LoVo (cell line): ENCODE measurements at places on chromosomes 3 and 15.

GRCh38 chr15:33915571-33916407, 52.5 kb upstream of the CHRM5 start:
- peak; percentile 67 for DNase-seq

GRCh38 chr3:158430448-158430847, 140.5 kb upstream of the MLF1 start:
- no peak for DNase-seq

DNA sequence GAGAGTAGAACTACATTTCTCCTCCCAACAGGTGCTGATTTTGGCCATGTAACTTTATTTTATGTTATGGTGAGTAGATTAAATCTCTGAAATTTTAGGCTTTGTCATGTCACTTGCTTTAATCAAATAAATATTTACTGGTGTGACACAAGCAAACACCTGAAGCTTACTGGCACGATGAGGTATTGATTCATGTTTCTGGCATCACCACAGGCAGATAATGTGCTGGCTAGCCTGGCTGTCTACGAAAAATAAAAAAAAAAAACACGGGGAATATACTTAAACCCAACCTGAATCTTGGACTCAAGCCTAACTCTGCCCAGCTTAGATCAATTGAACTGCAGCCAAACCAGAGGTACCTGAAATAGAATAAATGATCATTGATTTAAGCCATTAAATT, 65.6 kb upstream of the CADM2 start:
- no peak for DNase-seq

GRCh38 chr15:72786242-72786641, 2.7 kb upstream of the ADPGK start:
- no peak for DNase-seq

DNA sequence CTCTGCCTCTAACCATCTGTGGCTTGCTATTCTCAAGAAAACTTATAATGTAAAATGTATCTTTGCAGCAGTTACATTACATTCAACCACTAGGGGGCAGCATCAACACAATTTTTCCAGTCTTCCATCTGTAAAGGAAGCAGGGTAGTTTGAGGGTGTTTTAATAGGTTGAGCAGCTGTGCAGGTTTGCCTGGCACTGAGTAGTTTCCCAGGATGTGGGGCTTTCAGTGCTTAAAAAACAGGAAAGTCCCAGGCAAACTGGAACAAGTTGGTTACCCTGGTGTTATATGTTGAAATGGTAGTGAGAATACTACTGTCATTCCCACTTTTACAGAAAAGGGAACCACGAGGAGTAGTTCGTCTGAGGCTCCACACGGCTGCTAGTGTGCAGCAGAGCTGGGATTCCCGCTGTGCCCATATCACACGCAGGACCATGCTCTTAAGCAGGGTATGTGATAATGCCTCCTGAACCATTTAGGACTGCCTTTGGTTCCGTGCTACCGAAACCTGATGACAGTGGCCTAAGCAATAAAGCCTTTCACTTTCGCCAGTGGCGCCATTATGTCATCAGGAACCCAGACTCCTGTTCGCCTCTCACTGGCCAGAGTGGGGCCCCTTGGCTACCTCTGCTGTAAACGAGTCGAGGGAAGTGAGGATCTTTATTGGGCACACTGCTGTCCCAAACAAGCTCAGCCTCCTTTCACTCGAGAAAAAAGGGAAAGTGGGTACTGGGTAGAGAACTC, 64.7 kb upstream of the ZBTB38 start:
- peak; percentile 62 for DNase-seq

- DNase-seq: no peak
Measured at GRCh38 chr3:102415553-102415952, 19.3 kb upstream of the ZPLD1 start.

GRCh38 chr3:184110316-184110725, 13.5 kb downstream of the HTR3E start:
- DNase-seq: no peak

DNA sequence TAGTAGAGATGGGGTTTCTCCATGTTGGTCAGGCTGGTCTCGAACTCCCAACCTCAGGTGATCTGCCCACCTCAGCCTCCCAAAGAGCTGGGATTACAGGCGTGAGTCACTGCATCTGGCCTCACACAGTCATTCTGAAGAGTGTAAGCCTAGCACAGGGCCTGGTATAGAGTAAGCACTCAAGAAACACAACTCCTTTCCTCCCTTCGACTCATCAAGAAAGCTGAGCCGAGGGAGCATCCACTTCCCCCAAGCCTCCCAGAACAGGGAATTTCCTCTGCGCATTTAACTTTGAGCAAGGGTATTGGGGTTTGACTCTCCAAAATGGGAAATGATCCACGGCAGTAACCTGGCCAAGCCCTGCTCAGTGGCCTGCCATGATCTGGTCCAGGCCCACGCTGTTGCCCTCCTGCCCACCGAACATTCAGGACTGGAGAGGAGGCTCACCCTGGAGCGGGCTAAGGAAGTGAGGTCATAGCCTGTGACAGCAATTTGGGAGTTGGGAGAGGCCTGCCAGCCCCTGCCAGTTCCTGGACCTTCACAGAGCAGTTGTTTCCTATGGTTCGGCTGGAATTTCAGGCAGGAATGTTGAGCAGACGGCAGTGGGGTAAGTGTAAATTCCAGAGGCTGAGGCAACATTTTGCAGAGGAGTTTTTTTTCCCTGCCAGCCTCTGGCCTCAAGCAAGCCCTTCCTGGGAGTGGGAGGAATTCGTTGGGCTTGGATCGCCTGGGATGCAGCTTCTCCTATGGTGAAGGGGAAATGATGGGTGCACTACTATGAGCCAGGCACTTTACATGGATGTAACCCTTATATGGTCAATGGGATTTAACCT, 21.2 kb upstream of the SMAD3 start:
- no peak for DNase-seq

- DNase-seq: no peak
Measured at GRCh38 chr3:171954690-171955383, 84.5 kb upstream of the FNDC3B start.

- no peak for DNase-seq
Measured at GRCh38 chr3:58482917-58483636, 8.8 kb upstream of the KCTD6 start.

GRCh38 chr3:194054016-194054415, 81.9 kb upstream of the HES1 start:
- DNase-seq: no peak

GRCh38 chr3:182036382-182036781, 324.7 kb downstream of the SOX2 start:
- DNase-seq: no peak

DNA sequence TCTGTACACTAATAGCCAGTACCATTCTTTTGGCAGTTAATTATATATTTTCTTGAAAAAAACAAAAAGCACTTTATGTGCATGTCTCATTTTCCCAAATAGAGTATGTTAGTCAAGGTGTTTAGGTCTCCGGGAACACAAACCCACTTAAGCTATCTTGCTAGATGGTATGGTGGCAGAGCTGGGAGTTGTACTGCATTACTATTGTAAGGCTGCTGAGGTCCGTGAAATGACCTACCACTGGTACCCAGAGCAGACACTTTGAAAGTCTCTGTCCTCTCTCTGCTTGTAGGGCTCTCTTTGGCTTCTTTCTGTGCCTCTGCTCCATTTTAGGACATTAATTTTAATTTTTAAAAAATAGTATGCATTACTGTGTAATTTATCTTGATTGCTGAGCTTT, 8.8 kb downstream of the TMOD3 start:
- DNase-seq: no peak

DNA sequence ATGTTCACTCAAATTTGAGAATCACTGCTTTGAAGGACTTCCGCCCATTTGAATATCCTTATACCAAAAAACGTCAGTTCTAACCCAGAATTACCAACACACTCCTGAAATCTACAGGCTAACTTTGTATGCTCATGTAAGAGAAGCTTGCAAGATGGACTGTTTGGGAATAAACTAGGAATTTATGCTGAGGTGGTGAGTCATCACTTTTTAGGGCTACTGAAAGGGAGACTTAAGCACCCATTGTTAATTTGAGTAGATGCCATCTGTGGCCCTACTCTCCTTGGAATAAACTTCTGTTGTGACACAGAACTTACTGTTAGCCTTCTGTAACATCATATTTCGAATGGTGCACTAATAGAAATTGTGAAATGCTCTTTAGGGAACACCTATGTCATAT, 74.6 kb downstream of the FGF12 start:
- no peak for DNase-seq

GRCh38 chr3:159260049-159260662, 458.3 kb downstream of the MFSD1 start:
- peak; percentile 70 for DNase-seq

DNA sequence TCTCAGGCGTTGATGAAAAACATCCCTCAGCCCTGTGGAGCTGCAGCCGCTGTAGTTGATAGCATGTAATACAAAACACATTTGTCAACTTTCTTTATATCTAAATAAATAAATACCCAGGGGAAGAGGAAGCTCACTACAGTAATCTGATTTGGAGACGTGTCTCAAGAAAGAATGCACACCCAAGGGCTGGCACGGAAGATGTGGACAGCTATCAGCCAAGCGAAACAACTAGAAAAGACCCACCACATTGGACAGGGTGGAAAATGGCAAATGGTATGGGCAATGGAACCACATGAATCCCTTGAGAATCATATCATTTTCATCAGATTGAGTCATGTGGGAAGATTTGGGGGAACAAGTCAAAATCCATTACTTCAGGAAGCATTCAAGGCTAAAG, 43.1 kb upstream of the ALDH1A3 start:
- no peak for DNase-seq

DNA sequence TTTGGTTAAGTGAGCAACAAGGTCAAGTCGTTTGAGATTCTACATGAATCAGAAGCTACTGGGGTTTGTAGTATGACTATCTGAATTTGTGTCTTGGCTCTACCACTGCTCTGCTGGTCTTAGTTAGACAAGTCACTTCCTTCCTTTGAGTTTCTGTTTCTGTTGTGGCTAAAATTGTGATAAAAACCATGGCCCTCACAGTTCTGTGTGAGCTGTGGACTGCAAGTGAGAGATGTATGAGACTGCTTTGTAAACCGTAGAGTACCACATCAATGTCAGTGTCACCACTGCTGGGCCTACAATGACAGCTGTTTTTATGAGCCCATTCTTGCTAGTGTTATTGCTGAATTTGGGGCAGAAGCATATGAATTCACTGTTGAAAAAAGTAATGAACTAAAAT, 32.7 kb downstream of the RARB start:
- DNase-seq: no peak

DNA sequence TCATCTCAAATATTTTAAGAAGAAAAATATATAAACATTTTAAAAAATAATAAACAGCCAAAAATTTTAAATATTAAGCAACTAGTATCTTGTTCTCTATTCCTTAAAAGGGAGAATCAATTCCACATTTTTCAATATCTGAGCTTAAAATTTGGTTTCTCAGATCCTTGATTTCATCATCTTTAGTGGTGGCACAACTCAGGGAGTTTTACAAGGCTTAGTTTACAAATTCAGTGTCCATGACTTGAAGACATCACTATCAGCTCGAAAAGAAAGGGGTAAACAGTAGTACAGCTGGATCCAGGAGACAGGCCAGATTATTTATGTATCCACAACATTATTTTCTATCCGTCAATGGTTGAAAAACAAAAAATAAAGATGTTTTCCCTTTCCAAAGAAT, 11.6 kb downstream of the IGF2BP2 start:
- DNase-seq: no peak

DNA sequence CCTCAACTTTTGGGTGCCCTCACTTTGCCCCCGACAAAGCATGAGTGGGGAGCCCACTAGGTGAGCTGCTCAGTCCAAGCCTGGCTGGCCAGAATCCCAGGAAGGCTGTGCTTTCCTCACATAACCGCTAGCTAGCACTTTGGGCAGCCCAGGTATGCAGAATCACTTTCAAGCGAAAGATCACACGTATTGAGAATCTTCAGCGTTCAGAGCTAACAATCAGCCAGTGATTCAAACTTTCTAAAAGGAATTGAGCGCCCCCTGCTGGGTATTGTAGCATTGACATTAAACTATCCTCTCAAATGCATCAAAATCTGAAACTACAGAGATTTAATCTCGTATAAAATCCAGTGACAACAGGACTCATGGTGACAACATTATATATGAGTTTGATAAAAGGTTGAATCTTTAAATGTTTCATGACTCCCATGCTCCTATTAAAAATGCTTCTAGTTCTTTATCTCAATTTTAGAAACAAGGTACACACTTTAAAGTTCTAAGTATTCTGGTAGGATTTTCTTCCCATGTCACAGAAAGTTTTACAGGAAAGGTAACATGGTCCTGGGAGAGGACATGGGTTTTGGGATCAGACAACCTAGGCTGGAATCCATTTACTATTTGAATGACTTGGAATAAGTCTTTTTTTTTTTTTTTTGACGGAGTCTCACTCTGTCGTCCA, 11.8 kb downstream of the ANAPC13 start:
- DNase-seq: peak; percentile 80

- DNase-seq: no peak
Measured at GRCh38 chr3:11283139-11283475, 10.9 kb downstream of the ATG7 start.

GRCh38 chr15:45157974-45158373, 28.2 kb downstream of the DUOX1 start:
- no peak for DNase-seq

DNA sequence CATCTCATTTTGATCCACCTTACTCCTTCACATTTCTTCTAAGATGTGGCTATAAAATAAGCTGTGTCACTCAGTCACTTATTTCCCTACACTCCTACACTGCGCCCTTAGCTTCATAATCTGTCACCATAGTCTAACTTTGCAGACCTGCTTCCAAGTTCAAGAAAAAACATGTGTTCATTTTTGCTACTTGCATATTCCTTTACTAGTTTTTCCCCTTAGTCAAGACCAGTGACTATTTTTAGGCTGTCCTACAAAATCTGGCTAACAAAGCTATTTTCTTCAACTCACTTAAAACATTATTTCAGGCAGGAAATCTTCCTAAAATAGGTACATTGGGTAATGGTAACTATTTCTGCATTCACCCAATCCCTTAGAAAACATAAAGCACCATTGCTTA, 272.5 kb downstream of the TBC1D5 start:
- DNase-seq: no peak

- DNase-seq: no peak
Measured at GRCh38 chr3:4261406-4261805, 41.8 kb upstream of the SETMAR start.

GRCh38 chr15:80804970-80805495, 25.9 kb downstream of the CEMIP start:
- no peak for DNase-seq

DNA sequence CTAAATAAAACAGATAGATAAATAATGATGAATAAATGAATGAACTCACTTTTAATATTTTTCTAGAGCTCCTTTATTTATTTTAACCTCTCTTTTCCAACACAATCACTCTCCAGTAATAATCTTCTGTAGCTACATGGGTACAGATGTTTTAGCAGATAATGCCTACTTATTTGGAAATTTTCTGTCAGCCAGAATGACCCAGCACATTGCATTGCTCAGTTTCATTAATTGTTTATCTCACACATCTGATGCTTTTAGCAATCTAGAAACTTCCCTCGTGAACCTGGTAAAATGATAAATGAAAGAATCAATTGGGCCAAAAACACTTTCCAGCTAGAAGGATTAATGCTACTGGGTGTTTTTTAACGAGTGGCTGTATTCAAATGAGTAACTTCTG, 14.9 kb upstream of the MYH15 start:
- no peak for DNase-seq

GRCh38 chr15:40863660-40864270, 10.3 kb downstream of the RHOV start:
- DNase-seq: no peak
